ENCODE measurements at places on chromosomes 3 and 15. TPM values are rescaled to one million over a fixed set of nuclear protein-coding genes. Genes with fewer than 3 reads are reported as not detected.

Gene CHRNA7
- total RNA-seq, result 7.5 TPM

- H3K36me3 ChIP-seq, result no peaks in the 10 kb centered on the region
- DNase-seq, result no peak
- H3K27ac ChIP-seq, result no peak overlapping the region
- H3K27me3 ChIP-seq, result no peaks in the 10 kb centered on the region
These were observed 245.7 kb upstream of the HES1 start for GRCh38 chr3:193890016-193890897.

Gene FBXO45
- 18.0 TPM for total RNA-seq

- no peaks in the 10 kb centered on the region for H3K27me3 ChIP-seq
- no peak overlapping the region for H3K4me3 ChIP-seq
- H3K36me3 ChIP-seq, result no peaks in the 10 kb centered on the region
- no peak for DNase-seq
These were observed 115.1 kb upstream of the PLXNA1 start for GRCh38 chr3:126867863-126868200.

Data from H1 (cell line).